ENCODE measurements at places on chromosomes 2 and 18. TPM values are rescaled to one million over a fixed set of nuclear protein-coding genes. Genes with fewer than 3 reads are reported as not detected.

DNA sequence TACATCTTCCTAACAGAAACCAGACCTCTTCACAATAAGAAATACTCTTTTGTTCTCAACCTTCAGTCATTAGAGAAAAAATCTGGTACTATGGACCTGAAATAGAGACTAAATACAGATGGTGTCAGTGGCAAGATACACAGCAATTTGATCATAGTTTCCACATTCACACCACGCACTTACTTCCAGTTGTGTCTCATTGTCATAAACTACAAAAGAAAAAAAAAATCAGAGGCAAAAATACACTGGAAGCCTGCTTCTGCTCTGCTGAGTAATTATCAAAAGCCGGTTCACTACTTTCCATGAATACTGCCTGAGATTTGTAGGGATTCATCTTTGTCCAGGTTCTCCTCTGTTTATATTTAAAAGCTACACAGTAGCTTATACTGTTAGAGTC lies 182.6 kb downstream of the PID1 start:
- H3K4me3 ChIP-seq: no peak overlapping the region
- no peaks in the 10 kb centered on the region for H3K36me3 ChIP-seq
- DNase-seq: no peak
- H3K27me3 ChIP-seq: no peaks in the 10 kb centered on the region
- no peaks in the 10 kb centered on the region for H3K4me1 ChIP-seq

GRCh38 chr2:162416446-162416845 lies 72.5 kb downstream of the GCA start:
- no peak overlapping the region for H3K27ac ChIP-seq
- no peak for DNase-seq
- no peak overlapping the region for H3K4me3 ChIP-seq
- no peaks in the 10 kb centered on the region for H3K4me1 ChIP-seq
- H3K36me3 ChIP-seq: no peaks in the 10 kb centered on the region

DNA sequence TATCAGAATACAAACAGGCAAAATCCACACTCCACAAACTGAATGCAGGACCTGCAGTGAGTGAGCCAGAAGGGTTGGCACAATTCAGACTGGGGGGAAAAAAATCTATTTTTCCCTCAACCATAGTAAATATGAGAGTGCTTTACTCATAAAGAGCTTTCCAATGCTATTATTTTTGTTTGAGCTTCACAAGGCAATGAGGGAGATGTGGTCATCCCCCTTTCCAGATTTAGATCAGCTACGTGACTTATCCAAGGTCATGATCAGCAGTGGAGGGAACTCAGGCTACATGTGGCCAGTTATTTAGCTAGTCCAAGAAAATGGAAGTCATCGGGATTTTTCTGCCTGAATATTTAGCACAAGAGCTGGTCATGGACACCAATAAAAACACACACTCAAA lies 120.4 kb upstream of the KLF7 start:
- DNase-seq: no peak
- no peaks in the 10 kb centered on the region for H3K36me3 ChIP-seq
- no peaks in the 10 kb centered on the region for H3K27me3 ChIP-seq

DNA sequence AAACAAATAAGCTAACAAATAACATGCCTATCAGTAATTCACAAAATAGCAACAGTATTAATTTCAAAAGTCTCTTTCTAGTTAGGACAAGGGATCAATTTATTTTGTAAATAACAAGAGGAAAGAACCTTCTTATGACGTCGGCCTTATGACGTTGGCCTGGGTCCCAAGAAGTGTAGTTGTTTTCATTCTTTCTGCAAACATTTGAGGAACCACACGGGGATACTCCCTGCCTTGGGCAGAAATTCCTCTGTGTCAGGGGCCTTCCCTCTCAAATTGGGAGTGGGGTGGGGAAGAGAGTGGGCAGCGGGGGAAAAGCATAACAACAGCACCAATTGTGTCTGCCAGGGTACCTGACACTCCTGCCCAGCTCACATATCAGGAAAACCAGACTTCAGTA lies 1.3 kb downstream of the CCDC68 start:
- H3K27ac ChIP-seq: no peak overlapping the region
- H3K27me3 ChIP-seq: no peaks in the 10 kb centered on the region
- no peaks in the 10 kb centered on the region for H3K36me3 ChIP-seq
- DNase-seq: no peak
- H3K4me3 ChIP-seq: no peak overlapping the region

The SERPINB5 gene
- not detected for polyA plus RNA-seq
